ENCODE measurements at places on chromosomes 4 and X.

- no peak for DNase-seq
These were observed 24.8 kb upstream of the GUCY1B1 start for GRCh38 chr4:155734065-155734464.

DNA sequence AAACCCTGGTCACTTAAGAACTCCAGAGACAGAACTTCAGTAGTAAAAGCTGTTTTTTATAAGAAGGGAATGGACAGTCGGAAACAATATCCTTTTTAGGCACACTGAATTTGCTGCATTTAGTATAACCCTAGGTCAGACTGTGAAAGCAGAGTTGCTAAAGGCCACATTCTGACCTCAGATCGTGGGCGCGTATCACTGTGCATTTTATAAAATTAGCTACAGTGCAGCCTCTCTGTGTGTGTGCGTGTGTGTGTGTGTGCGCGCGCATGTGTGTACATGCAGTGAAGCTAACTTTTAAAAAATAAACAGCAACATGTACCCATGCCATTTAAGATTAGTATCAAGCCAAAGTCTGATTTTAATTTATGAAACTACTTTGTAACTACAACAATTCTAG is 8.0 kb downstream of the ZNF827 start:
- no peak for DNase-seq

- no peak for DNase-seq
These were observed 2582.2 kb downstream of the PCDH7 start for GRCh38 chr4:33302321-33302720.

DNA sequence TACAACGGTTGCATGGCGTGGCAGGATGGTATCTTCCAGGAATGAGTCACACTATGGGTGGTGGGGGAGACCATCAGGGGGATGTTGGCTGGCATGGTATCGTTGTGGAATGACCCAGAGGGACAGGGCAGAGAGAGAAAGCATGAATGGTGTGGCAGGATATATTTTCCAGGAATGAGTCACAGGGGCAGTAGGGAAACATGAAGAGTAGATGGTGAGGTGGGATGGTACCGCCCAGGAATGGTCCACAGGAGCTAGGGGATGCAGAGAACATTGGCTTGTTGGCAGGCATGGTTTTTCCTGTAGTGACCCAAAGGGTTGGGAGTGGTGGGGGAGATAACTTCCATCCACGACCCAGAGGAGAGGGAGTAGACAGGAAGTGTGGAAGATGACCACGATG is 62.4 kb downstream of the MAOA start:
- DNase-seq: no peak

DNA sequence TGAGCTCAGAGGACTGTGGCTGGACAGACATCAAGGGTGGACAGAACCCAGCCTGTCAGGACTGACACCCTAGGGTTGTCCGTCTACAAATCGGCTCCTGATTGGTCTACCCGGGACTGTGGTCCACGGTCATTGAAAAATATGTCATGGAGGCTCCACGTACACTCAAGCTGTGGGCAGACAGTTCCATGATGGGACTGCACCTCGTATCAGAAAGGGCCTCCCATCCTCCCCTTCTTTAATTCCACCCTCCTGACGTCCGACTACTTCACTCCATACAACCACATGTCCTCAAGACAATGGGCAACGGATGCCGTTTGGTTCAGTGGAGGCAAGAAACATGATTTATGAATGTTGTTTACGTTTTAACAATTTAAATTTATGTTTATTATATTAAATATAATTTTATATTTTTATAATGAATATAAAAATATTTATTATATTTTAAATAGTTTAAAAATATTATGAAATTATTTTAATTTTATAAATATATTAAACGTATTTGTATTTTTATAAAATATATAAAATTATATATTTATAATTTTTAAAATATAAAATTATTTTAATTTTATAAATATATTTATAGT is 58.0 kb upstream of the SHOX start:
- DNase-seq: no peak

DNA sequence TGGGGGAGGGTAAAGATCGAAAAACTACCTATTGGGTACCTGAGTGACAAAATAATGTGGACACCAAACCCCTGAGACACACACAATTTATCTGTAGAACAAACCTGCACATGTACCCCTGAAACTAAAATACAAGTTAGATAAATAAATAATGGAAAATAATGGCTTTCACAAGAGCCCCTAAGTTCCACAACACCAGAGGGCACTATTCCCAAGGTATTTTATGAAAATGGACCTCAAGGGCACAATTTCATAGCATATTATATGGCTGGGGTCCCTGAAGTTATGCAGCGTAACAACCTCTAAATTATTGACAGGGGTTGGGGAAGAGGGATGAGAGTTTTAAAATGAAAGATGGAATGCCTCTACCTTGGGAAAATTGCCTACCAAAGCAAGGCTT is 81.3 kb upstream of the TMEM33 start:
- no peak for DNase-seq

GRCh38 chrX:41152221-41152620 is 67.0 kb downstream of the USP9X start:
- DNase-seq: no peak

GRCh38 chrX:10495677-10496076 is 124.7 kb downstream of the MID1 start:
- DNase-seq: no peak

DNA sequence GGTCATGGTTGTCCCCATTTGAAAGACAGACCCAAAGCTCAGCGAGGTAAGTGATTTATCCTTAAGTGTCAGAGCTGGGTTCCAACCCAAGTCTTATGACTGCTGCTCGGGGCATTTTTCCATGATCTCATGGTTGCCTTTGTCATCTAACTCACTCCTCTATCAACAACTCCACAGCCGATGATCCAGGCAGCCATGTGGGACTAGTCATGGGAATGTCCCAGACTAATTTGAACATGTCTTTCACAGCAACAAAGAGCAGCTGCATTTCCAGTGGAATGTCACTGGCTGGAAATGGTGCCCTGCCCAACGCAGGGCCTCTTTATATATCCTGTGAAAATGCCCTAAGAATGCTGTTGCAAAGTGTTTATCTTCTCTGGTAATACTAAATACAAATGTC is 284.8 kb upstream of the PPARGC1A start:
- DNase-seq: no peak

DNA sequence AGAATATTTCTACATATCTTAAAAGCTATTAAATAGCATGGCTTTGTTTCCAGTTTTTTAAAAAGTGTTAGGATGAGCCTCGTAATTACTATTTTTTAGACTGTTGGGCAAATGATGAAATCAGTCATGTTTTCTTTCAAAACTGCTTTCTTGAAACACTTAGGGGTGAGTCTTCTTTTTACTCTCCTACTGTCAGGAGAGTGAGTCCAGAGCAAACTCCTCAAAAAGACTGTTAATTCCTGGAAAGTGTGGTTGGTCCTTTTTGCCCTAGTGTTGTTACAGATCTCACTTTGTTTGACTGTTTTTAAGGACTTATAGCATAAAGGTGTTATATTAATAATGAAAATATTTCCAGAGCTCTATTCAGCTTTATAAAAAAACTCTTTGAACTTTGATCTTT is 6.3 kb downstream of the GSTCD start:
- DNase-seq: no peak

DNA sequence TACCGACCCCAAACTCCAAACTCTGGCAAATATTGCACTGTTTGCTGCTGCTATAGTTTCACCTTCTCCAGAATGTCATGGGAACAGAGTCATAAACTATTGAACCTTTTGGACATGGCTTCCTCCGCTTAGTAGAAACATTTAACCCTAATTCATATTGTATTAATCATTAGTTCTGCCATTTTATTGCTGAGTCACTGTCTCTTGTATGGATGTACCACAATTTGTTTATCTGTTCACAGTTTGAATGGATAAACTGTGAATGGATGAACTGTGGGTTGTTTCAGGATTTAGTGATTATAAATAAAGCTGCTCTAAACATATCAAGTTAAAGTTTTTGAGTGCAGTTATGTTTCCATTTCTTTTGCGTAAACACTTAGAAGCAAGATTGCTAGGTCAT is 10.1 kb downstream of the ANXA10 start:
- DNase-seq: no peak

- peak; percentile 94 for DNase-seq
These were observed at the start of the genes HAUS3 and POLN for GRCh38 chr4:2241410-2242353. Gene HAUS3 (minus strand): TSS chr4:2242121. CDS start chr4:2240946, 1,175 bp downstream. Gene POLN (minus strand): TSS chr4:2242121. CDS start chr4:2229231, 12,890 bp downstream.

- no peak for DNase-seq
These were observed 67.7 kb downstream of the DGKK start for GRCh38 chrX:50402886-50403285.
